Esophagus squamous epithelium (tissue), 5 donors: ENCODE measurements at places on chromosomes 11 and 22.

GRCh38 chr22:44130076-44130711, 50.5 kb upstream of the PARVG start:
- no peak for DNase-seq

DNA sequence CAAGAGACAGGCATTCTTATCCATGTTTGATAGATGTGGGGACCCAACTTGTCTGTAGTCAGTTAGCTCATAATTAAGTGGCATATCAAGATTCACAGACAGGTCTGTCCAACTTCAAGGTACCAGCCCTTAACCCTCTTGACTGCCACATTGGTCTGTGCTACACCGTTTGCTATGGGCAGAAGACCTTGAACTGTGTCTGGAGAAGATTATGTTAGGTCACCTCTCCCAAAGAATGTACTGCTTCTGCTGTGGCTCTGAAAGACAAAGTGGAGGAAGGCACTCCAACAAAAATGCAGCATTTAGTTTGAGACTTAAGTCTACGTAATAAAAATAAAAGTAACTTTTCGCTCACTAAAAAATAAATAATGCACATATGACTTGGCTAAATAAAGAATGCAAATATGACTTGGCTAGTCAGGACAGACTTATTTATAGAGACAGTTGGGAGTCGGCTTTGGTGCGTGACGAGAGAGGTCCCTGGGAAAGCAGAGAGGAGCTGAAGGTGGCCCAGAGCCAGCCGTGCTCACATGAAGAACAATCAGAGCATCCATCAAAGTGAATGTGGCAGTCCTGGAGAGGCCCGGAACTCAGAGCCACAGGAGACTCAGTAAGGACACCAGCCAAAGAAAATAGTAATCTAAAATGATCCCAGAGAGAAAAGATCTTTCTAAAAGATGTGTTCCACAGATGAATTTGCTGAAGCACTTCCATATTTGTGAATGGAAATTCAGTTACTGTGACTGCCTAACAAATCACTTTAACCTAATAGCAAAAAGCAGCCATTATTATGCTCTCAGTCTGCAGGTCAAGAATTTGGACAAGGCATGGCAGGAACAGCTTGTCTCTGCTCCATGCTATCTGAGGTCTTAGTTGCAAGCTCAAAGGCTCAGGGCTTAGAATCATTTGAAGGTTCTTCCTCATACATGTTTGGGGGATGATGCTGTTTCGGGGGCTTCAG, 35.0 kb downstream of the CWC15 start:
- DNase-seq = no peak

DNA sequence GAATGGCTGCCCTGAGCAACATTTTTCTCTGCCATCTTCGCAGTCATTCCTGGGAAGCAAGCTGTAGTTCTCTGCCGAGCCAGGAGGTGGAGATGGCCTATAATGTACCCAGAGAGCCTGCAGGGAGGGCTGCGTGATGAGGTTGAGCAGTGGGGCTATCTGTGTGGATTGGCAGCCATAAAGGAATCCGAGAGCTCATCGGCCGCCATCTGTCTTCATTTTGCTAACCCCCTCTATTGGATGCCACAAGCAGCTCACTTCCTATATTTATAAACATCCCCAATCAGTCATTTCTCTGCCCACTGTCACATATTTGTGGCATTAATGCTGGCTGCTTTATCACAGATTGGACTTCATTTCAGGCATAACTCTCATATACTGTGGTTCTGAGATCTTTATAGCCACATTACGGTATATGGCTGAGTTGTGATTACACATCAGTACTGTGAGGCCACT, 209.5 kb downstream of the NTM start:
- DNase-seq = no peak

GRCh38 chr11:124541204-124541603, 2.2 kb downstream of the OR8B12 start:
- no peak for DNase-seq

DNA sequence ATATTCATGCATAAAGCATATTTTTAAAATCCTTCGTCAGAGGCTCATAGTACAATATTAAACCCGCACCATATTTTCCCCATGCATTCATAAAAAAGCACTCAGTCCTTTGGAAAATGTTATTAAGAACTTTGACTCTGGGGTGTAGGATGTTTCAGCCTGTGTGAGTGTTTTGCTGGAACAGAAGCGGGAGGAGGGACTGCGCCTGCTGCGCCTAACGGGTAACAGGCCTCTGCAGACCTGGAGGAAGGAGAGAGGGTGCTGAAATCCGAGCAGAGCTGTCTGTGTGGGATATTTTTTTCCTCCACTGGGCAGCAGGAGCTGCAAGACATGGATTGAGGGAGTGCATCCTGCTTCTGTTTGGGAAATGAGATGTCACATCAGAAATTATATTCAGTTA, 483.0 kb downstream of the BRD1 start:
- DNase-seq = no peak

- DNase-seq = no peak
Observed at GRCh38 chr11:131839326-131839725, 468.9 kb downstream of the NTM start.

- no peak for DNase-seq
Observed at GRCh38 chr11:88810420-88811097, 255.2 kb downstream of the GRM5 start.

DNA sequence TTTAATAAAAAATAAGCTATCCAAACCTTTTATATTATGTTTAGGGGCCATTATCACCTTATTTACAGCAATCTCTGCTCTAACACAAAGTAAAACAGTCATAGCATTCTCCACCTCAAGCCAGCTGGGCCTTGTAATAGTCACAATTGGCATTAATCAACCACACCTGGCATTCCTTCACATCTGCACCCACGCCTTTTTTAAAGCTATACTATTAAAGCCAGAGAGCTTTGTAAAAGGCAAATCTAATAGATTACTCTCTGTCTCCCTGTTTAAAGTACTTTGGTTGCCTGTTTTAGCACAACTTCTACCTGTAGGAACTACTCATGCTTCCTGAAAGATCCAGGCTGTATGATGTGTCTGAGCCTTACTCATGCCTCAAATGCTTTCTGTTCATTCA, 113.1 kb downstream of the CSNK2A3 start:
- no peak for DNase-seq

- DNase-seq = no peak
Observed at GRCh38 chr11:19628018-19628417, 84.6 kb upstream of the NAV2 start.

DNA sequence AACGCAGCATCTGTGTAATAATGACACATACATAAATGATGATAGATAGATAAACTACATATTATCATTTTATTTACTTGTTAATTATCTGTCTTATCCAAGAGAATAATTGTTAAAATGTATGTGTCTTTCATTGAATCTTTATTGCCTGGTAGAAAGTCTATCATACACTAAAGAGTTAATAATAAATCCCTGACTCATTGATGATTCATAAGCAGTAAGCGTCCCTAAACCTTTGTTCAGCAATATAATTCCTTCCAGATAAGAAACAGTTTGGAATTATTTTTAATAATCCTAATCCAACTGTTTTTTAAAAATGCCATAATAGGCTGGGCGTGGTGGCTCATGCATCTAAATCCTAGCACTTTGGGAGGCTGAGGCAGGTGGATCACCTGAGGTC, 655.6 kb upstream of the CNTN5 start:
- no peak for DNase-seq

GRCh38 chr11:122933416-122933815, 48.2 kb downstream of the BSX start:
- no peak for DNase-seq

- no peak for DNase-seq
Observed at GRCh38 chr11:24413391-24413790, 83.5 kb upstream of the LUZP2 start.

DNA sequence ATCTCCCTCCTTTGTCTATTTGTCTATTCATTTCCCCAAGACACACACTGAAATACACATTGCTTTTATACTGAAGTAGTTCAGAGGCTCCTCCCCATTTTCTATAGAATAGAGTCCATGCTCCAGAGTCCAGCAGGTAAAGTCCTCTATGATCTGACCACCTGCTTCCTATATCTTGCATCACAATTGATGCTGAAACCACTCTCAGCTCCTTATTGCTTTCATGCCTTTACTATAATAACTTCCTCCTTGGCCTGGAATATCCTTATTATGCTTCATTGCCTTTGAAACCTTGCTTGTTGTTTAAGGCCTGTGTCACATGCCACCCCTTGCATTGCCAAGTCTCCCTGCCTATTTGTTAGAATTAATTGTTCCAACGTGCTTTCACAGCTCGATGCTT, 12.6 kb downstream of the OR6Q1 start:
- DNase-seq = no peak

GRCh38 chr11:133041928-133042882, 490.1 kb downstream of the OPCML start:
- no peak for DNase-seq

GRCh38 chr22:28331695-28332094, 347.9 kb downstream of the TTC28 start:
- DNase-seq = no peak

- DNase-seq = no peak
Observed at GRCh38 chr11:95568281-95568680, 221.3 kb downstream of the FAM76B start.

GRCh38 chr11:34432822-34433221, 5.9 kb upstream of the CAT start:
- no peak for DNase-seq

GRCh38 chr11:89521294-89521693, 30.1 kb upstream of the NOX4 start:
- DNase-seq = no peak

DNA sequence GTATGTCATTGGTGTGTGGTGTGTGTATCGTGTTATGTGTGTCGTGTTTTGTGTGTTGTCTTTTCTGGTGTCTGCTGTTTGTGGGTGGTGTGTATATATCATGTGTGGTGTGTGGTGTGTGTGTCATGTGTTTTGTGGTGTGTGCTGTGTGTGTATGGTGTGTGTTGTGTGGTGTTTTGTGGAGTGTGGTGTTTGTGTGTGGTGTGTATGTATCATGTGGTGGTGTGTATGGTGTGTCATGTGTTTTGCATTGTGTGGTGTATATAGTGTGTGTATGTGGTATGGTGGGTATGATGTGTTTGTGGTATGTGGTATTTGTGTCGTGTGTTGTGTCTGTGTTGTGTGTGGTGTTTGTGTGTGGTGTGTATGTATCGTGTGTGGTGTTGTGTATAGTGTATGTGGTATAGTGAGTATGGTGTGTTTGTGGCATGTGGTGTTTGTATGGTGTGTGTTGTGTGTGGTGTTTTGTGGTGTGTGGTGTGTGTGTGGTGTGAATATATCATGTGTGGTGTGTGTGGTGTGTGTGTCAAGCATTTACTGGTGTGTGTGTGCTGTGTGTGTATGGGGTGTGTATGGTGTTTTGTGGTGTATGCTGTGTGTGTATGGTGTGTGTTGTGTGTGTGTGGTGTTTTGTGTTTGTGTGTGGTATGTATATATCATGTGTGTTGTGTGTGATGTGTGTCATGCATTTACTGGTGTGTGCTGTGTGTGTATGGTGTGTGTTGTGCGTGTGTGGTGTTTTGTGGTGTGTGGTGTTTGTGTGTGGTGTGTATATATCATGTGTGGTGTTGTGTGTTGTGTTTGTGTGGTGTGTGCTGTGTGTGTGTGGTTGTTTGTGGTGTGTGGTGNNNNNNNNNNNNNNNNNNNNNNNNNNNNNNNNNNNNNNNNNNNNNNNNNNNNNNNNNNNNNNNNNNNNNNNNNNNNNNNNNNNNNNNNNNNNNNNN, 12.7 kb downstream of the PIM3 start:
- DNase-seq = no peak

- no peak for DNase-seq
Observed at GRCh38 chr11:134987822-134988221, 575.8 kb upstream of the B3GAT1 start.

DNA sequence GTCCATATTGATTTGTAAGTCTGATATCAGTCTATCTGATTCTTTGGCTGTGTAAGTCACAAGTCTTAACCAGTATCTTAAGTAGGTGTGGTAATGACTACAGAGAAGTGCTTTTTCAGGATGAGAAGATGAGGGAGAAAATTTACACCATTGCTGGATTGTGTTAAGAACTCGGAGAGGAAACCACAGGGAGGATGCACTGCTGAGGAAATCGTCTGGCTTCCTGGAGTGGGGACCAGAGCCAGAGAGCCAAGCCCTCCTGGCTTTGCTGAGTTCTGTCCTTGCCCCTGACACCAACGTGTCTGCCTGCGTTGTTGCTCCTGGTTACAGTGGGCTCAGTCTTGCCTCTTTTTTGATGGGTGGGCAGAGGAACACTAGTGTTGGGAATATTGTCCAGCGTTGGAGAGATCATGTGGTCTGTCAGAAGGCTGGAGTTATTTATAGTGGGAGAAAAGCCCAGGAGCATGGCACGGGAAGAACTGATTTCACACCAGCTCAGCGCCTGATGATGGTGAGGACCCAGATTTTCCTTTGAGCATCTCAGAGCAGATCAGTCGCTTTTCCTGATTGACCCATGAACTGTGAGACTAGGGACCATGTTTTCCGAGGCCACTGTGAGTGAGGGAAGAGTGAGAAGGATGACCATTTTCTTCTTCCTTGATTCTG, 29.6 kb downstream of the MARK2 start:
- no peak for DNase-seq

GRCh38 chr22:20396639-20397038, 2.7 kb downstream of the ZNF74 start:
- DNase-seq = no peak

- no peak for DNase-seq
Observed at GRCh38 chr22:36991206-36991605, 28.0 kb downstream of the TST start.

DNA sequence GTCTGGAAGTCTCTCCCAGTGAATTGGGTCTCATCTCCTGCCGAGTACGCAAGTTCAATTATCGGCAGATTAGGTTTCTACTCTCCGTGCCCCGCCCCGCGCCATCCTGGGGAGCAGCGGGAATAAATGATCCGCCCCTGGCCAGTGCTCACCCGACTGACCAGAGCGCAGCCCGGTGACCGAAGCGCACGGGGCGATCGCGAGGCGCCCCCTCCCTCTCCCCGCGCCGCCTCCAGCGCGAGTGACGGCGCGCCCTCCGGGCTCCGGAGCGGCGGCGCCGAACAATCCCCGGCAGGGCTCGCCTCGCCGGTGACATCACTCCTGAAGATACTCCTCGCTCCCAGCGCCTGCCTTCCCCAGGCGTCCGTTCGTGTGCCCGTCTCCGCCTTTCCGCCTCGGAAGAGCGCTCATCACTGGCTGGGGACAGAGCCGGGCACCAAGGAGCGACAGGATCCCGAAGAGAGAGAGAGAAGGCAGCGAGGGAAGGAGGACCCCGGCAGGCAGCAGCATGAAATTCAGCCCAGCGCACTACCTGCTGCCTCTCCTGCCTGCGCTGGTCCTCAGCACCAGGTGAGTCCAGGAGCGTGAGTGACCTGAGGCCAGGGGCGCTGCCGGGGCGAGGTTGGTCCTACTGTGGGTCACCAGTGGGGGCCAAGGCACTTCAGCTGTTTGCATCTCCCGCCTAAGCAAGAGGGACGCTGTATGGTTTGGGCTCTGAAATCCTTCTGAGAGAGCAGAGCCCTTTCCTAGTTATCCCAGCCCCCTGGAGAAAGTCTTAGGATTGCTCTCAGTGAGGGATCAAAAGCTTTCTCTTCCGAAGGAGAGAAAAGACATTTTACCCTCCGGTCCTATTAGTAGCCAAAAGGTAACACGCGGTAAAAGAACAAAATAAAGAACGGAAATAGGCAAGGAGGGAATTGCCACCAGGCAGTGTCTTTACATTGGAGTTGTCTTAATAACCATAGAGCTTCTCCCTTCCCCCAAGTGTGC, at the start of gene LUZP2:
Gene LUZP2 (plus strand): TSS at position 318 of the 990 bp plus-strand sequence.
- DNase-seq = no peak

GRCh38 chr11:59119826-59120225, 12.8 kb downstream of the FAM111B start:
- no peak for DNase-seq

- DNase-seq = no peak
Observed at GRCh38 chr11:23206741-23207336, 346.6 kb upstream of the CCDC179 start.
